ENCODE measurements at places on chromosomes 12 and 14.

DNA sequence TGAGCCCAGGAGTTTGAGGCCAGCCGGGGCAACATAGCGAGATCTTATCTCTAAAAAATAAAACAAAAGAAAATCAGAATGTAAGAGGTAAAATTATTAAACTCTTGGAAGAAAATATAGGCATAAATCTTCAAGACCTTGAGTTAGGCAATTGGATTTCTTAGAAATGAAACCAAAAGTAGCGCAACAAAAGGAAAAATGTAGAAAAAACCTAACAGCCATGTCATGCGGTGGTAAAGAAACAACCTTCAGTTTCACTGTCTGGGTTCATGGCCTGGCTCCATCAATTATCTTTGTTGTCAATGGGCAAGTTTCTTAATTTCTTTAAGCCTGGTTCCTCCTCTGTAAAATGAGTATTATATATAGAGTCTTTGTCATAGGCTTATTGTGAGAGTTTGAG, 5.6 kb upstream of the GCH1 start:
- DNase-seq: peak; percentile 20

DNA sequence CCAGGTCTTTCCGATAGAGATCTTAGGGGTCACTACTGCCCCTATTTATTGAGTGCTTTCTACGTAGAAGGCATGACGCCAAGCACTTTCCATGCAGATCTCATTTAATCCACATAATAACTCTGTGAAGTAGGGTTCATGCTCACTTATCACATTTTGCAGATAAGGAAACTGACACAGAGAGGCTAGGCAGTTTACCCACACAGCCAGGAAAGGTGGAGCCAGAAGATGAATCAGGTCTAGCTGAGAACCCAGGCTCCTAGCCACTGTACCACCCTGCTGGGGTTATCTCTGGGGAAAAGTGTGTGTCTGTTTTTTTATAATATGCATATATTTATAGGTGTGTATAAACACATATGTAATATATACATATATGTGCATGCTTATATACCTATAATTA, 83.6 kb downstream of the KSR2 start:
- no peak for DNase-seq

DNA sequence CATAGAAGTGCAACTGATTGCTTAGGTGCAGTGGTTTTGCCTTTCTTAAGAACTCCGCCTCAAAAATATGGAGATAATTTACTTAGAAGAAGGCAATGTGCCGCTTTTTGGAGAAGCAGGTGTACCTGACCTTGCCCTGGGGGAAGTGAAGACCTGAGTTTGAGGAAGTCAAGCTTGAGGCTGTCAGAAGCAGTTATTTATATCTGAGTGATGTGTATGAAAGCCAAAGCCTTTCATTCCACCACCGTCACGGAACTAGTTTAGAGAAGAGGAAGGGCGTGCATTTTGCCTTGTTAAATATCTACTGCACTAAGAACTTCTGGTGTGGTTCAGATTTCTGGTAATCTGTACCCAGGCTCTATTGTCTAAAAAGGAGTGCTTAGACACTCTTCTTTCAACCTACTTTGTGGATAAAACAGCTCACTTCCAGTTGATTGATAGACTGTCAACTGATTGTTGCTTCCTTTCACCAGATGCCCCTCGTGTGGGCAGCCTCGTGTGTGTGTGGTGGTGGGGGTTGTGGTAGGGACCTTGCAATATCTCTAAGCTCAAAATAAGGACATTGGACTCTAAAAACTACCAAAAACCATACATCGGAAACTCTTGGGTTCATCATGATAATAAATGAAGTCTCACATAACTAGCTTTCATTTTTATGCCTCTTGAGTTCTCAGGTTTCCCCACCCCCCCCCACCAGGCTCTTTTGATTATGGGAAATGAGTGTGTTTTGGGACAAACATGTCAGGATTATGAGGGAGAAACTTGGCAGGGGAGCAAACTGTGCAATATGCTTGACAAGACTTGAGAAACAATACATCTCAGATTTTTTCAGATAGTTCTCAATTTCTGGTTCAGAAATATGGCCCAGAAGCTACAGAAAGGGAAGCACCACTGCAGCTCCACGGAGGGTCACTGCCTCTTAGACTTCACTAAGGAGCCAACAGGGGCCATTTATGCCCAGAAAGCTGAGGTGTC, 78.6 kb downstream of the ARF6 start:
- peak; percentile 63 for DNase-seq

DNA sequence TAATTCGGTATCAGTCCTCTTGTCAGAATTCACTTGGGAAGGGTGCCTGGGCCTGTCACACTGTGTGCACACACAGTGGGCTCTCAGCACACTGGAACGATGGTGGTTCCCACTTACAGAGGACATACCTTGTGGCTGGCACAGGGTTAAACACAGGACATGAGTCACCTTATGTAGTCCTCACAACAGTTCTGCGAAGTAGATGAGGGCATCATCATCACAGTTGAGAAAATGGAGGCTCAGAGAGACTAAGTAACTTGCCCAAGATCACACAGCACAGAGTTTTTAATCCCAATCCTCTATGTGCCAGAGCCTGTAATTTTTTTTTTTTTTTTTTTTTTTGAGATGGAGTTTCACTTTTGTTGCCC, 90.7 kb downstream of the NINJ2 start:
- no peak for DNase-seq

DNA sequence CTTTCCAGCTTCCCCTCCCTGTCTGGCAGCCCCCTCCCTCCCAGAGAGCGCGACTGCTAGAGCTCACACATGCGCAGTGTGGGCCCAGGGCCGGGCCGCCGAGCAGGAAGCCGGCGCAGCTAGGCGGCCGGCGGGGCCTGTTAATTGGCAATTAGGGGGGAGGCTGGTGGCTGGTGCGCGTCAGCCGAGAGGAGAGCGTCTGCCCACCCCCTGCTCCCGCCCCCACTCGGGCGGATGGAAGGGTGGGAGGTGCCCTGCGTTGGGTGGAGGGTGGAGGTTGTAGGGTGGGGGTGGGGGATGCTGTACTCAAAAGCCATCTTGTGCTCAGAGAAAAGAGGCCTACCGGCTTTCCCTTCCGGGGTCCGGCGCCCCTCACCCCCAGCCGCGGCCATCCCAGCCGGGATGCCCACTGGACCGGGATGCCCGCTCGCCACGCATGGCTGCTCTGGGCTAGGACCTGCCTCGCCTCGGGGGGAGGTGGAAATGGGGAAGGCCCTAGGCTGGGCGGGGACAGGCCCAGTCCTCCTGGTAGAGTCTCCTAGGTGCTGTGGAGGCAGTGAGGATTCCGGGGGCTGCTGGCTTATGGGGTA, 9.2 kb downstream of the HOXC8 start:
- peak; percentile 96 for DNase-seq

DNA sequence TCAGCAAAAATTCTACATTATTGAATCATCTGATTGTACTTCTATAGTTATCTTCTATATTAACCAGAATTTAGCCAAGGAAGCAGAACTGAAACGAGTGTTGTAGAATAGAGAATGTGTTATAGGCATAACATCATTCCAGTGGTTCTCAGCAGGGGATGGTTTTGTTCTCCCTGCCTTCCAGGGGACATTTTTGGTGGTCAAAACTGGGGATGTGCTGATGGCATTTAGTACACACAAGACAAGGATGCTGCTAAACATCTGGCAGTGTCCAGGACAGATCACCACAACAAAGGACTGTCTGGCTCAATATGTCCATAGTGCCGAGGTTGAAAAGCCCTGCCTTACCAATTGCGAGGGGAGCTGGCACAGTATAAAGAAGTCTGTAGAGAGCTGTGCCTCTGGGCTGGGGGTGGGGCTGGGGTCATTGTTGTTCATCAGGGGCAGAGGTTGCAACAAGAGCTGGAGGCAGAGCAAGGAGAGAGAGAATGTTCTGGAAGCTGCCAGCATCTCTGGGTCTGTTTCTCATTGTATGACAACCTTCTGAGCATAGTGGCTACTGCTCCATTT, 1472.8 kb downstream of the AACS start:
- DNase-seq: no peak

DNA sequence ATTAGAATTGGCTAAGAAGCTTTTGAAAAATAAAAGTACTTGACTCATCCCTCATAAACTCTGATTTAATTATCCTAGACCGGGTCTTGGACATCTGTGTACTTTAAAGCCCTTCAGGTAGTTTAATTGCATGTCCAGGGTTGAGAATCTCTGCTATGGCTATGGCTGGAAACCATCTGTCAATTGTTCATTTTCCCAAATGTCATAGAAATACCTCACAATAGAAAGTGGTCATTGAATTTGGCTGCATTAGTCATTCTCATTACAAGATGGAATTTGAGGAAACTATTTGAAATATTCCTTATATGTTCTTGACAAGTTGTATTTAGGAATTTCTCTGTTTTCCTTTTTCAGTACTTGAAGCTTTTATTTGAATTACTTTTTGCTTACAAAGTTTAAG, 111.3 kb downstream of the TSHR start:
- DNase-seq: no peak

DNA sequence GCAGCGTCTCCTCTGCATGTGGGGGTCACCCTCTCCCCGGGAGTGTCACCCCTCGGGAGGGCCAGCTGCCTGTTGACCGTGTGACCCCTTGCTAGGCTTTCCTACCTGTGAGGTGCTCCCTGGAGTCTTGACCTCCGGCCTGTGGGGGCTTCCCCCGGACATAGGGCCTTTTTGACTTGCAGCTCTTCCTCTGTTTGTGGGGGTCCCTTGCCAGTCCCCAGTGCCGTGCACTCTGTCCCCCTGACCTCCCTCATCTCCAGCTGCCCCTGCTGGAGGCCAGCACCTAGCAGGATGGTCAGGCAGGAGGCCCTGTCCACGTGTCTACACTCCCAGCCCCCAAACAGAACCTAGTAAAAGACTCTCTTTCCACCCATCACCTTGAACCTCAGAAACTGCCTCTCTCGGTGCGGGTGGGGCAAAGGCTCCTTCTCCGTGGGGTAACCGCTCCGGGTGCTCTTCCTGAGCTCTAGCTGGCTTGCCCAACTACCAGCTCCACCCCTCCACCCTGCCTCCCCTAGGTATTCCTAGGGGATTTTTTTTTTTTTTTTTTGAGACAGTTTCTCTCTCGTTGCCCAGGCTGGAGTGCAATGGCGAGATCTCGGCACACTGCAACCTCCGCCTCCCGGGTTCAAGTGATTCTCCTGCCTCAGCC, 810 bp downstream of the AACS start:
- DNase-seq: no peak

- DNase-seq: no peak
Observed at GRCh38 chr14:59134307-59134706, 54.2 kb upstream of the DAAM1 start.

DNA sequence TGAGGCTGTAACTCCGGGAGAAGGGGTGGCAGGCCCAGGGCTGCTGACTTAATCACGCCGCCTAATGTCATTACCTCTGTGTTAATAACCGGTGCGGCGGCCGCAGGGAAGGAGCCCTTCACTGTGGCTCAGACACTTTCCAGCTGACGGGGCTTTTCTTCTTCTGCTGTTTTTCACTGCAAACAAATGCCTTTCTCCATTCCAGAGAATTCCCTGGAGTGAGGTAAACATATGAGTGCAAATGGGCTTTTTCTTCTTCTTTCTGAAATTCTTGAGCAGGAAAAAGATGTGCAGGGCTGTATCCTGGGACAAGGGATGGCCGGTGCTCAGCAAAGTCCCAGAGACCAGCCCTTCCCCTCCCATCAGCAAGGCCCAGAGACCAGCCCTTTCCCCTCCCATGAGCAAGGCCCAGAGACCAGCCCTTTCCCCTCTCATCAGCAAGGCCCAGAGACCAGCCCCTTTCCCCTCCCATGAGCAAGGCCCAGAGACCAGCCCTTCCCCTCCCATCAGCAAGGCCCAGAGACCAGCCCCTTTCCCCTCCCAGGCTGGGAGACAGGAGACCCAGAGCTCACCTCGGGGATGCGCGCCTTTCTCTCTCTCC, 33.4 kb upstream of the FAM181A start:
- DNase-seq: no peak

DNA sequence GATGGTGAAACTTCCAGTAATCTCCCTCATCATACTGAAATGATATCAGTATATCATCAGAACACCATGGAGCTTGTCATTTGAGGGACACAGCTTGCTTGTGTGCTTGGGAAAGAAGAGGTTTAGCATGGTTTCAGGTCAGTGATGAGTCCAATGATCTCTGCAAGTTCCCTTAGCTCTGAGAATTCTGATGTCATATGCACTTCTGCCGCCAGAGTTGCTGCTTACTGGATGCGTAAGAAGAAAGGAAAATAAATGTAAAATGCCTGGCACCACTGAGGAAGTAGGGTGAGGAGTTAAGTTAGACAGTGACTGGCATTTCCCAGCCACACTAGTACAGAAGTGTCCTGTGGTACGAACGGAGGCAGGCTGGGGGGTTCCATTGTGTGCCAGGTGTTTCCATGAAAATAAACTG, 22.6 kb downstream of the PRKCH start:
- no peak for DNase-seq

DNA sequence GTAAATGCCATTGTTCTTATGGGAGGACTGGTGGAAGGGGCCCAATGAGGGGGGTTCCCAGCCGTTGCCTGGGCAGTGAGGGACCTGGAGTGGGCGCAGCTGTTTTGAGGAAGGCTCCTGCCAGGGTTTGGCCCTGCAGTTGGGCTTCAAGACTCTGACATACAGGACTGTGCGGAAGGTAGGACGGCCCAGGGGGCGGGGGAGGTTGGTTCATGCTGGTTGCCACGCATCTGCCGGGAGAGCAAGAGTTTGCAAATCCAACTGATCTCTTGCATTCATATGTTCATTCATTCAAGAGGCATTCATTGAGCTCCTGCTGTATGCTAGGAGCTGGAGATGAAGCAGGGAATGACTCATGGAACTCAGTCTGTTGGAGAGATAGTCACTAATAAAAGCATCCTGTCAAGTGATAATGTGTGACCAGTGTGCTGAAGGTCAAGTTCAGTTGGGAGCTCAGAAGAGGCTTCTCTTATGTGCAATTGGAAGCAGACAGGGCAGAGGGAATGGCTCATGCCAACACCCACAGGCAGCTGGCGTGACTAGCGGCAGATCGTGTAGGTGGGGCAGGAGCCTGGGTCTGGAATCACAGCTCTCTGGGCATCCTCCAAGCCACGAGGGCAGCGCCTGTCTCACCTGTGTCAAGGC, 7.8 kb downstream of the SH2B3 start:
- DNase-seq: no peak

GRCh38 chr12:69570000-69570516, 15.2 kb upstream of the CCT2 start:
- DNase-seq: no peak

- DNase-seq: no peak
Observed at GRCh38 chr14:90575781-90576180, 179.0 kb downstream of the CALM1 start.

- DNase-seq: no peak
Observed at GRCh38 chr12:96050139-96050538, 14.8 kb upstream of the LTA4H start.

GRCh38 chr12:105384916-105385535, 54.5 kb downstream of the C12orf75 start:
- no peak for DNase-seq

- DNase-seq: no peak
Observed at GRCh38 chr14:103073876-103074728, 9.9 kb upstream of the LBHD2 start.

DNA sequence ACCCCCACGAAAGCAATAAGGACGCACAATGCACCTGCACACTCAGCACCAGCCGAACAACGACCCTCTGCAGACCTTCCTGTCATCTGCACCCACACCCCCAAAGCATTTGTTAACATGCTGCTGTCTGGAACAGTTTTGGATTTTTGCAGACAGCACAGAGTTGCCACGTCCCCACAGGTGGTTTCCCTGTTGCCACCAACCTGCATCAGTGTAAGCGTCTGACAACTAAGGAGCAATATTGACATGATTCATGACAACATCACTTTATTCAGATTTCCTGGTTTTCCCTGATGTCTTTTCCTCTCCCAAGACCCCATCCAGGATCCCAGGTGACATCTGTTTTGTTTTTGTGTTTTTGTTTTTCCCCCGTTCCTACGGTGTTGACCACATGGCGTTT, 150.7 kb upstream of the C14orf180 start:
- no peak for DNase-seq
